Activated naive CD8-positive, alpha-beta T cell treated with anti-CD3 and anti-CD28 coated beads for 36 hours (primary cell): ENCODE measurements at places on chromosomes 11 and 22. TPM values are rescaled to one million over a fixed set of nuclear protein-coding genes. Genes with fewer than 3 reads are reported as not detected.

DNA sequence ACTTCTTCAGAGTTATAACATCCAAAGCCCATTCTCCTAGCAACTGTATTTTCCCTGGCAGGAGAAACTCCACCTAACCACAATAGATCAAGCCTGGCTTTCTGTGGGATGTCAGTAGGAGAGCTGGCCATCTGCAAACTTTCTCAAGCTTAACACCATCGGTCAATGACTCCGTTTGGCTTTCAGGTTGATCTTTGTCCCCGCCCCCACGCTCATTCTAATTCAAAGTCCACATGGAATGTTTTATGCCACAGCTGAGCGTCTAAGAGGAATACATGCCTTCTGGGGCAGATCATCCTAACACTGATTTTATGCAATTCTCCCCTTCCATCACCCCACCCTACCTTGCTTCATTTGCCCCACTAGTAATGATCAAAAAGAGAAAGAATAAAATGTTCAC is 4.8 kb downstream of the GVQW3 start:
- no peak for DNase-seq

- DNase-seq: no peak
Measured at GRCh38 chr22:37211866-37212173, 457 bp downstream of the SSTR3 start.

The WT1 gene
- total RNA-seq: not detected

The NCAM1 gene
- not detected for total RNA-seq

GRCh38 chr11:18728658-18729057 is 2.7 kb upstream of the IGSF22 start:
- no peak for DNase-seq

DNA sequence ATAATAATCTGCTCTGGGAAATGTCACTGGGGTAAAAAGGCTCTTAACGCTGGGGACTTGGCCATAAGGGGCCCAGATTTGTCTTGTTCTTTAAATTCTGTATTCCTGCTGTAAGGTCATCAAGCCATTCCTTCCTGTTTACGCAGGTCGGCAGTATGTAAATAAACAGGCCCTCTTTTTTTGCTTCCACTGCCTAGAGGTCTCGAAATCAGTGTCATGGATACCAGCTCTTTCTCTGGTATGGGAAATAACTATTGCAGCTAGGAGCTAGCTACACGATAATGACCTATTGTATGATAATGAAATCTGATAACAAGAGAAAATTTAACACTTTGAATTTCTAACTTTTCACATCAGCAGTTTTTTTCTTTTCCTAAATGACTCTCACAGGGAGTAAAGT is 209.2 kb upstream of the NARS2 start:
- no peak for DNase-seq

GRCh38 chr11:26333906-26334305 is 2.0 kb downstream of the ANO3 start:
- DNase-seq: no peak

DNA sequence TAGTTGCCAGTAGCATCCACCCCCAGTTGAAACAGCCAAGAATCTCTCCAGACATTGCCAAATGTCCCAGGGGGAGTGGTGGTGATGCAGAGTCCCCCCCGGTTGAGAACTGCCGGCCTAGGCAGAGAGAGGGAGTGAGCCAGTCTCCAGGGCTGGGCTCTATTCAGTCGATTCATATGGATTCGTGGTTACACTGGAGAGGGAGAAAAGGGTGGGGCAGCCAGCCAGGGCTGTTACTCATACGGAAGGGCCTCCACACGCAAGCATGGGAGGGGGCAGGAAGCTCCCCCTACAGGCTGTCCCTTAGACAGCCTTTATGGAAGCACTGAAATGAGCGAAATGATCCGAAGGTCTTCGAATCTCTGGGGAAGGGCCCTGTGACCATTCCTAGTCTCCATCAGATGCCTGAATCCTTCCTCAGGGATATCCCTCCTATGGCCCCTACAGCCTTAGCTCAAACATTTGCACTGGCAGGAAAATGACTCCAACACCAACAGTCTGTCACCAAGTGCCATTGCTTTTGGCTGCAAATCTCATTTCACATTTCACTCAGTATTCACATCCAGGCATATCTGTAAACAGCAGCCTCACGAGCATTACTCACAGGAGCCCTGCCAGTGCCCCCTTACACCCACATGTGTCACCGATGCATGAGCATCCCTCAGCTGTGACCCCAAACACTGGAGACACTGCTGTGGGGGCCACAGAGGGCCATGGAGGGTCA is 18.4 kb upstream of the TLCD5 start:
- no peak for DNase-seq

DNA sequence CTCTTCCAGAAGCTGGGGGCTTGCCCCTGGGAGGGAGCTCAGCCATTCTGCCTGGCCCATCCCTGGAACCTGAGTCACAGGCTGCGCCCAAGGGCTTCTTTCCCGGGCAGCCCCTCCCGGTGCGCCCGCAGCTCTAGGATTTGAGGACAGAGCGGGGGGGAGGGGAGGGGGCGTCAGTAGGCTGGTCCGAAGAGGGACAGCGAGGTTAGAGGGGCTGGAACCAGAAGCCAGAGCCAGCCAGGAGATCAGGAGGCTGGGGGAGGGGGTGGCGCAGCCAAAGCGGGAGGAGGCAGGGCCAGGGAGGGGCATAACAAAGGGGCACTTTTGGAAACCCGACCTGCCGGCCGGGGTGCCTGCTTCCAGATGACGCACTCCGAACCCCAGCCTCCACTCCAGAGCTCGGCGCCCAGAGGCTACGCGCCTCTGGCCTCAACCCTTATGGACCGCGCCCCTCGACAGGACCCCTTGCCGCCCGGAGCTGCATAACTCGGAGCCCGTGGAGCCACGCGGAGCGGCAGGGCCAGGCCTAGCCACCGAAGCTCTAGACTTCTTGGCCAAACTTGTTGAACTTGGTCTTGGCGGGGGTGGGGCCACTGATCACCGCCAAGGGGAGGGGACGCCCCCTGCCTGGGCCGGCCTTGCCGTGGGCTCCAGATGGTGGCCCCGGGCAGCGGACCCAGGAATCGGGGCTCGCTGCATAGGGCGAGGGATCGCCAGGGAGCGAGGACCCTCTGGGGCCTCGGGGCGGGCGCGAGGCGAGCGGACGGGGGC is 744 bp downstream of the PACSIN3 start:
- DNase-seq: no peak
